ENCODE measurements at places on chromosomes 12 and 14. TPM values are rescaled to one million over a fixed set of nuclear protein-coding genes. Genes with fewer than 3 reads are reported as not detected.

DNA sequence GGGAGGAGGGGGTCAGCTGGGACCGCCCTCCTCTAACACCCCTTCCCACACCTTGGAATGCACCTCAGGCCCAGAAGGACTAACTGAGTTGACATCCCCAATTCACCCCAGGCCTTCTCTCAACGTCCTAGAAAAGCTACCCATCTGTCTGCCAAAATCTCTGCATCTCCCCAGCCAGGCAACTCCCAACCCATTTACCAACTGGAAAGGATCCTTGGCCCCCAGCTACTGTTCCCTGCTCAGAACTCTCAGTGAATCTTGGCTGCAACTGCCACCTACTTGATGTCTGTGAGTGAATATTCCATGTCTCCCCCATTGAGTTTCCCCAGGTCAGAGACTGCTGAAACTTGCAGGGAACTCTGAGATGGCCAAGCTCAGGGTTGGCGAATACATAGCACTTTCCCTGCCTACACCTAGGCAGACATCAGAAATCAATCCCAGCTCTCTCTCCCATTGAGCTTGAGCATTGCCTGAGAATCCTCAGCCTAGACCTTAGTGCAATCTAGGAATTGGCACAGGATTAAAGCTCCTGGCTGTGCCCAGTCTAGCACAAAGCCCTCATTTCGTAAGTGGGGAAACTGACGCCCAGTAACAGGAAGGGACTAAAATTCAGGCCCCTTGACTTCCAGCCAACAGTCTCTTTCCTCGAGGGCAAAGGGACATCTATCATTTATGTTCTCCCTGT is 71.9 kb upstream of the NCOR2 start:
- no peaks in the 10 kb centered on the region for H3K27me3 ChIP-seq
- H3K36me3 ChIP-seq = no peaks in the 10 kb centered on the region
- H3K4me3 ChIP-seq = no peak overlapping the region
- peaks cover 6% of the 10 kb centered on the region for H3K4me1 ChIP-seq
- no peak for DNase-seq
- no peak overlapping the region for H3K27ac ChIP-seq

DNA sequence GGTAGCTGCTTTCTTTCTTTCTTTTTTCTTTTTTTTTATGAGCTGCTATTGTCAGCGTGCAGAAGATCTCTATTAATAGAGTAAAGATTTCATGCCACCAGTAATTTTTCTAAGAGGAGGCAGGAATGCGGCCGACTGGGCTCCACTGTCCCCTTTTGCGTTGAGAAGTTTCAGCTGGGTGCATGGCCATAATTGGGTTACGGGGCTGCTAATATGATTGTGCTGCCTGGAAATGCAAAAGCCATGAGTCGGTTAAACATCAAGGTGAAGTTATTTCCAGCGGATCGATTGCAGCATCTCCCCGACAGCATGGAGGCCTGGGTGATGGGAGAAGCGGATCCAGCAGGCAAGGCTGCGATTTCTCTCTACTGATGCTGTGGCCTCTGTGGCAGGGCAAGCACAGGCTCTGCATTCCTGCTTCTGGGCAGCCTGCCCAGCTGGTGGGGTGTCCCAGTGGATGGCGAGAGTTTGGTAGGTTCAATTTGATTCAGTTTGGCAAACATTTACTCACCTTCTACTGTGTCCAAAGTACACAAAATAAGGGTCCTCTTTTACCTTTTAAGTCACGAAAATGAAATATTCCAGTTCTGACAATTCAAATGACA is 54.4 kb upstream of the PRMT8 start:
- H3K36me3 ChIP-seq = no peaks in the 10 kb centered on the region
- H3K4me3 ChIP-seq = no peak overlapping the region
- H3K27ac ChIP-seq = no peak overlapping the region
- no peaks in the 10 kb centered on the region for H3K27me3 ChIP-seq

DNA sequence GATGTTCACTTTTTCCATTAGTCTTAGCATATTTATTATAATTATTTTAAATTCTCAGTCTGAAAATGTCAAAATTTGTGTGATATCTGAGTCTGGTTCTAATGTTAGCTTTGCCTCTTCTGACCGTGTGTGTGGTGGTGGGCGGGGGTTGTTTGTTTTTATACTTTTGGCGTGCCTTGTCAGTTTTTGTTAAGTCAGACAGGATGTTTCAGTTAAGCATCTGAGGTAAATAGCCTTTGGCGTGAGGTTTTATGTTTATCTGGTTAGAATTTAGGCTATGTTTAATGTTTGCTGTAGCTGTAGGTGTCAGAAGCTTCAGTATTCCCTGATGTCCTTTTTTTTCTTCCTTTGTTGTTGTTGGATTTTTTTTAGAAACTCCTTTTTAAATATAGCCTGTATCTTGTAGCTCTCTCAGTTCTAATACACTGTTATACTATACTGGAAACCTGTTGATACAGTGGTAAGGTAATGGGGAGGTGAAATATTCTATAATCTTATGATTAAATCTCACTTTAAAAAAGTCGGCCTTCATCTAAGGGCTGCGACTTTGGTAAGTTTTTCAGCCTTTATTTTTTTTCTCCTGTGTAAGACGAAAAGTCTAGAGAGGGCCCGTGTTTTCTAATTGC is 111.6 kb downstream of the SCAF11 start:
- H3K4me1 ChIP-seq = peaks cover 5% of the 10 kb centered on the region
- H3K36me3 ChIP-seq = no peaks in the 10 kb centered on the region
- no peak overlapping the region for H3K4me3 ChIP-seq
- H3K27me3 ChIP-seq = no peaks in the 10 kb centered on the region
- DNase-seq = no peak

DNA sequence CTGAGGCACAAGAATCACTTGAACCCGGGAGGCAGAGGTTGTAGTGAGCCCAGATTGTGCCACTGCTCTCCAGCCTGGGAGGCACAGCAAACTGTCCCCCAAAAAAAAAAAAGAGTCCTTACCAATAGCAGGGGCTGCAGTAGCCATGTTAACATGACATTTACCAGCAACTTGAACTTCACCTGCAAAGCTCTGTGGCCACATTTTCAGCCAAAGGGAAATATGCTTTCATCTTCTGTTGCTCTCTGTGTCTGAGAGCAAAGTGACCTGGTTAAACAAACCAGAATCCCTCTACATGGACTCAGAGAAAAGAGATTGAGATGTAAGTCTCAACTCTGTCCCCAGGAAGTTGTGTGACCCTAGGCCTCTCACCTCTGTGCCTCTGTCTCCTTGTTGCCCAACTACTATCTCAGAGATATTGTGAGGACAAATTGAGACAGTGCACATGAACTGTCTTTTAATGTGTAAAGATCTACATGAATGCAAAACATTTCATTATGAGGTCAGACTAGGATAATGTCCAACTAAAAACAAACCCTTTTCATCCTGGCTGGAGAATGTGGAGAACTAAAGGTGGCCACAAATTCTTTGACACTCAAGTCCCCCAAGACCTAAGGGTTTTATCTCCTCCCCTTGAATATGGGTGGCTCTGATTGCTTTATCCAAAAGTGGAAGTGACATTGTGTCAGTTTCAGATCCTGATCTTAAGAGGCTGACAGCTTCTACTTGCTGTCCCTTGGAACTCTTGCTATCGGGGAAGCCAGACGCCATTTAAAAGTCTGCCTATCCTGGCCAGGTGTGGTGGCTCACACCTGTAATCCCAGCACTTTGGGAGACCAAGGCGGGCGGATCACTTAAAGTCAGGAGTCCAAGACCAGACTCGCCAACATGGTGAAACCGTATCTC is 24.7 kb upstream of the P2RX4 start:
- H3K4me1 ChIP-seq = no peaks in the 10 kb centered on the region
- H3K36me3 ChIP-seq = no peaks in the 10 kb centered on the region
- DNase-seq = no peak
- no peak overlapping the region for H3K4me3 ChIP-seq
- no peak overlapping the region for H3K27ac ChIP-seq

DNA sequence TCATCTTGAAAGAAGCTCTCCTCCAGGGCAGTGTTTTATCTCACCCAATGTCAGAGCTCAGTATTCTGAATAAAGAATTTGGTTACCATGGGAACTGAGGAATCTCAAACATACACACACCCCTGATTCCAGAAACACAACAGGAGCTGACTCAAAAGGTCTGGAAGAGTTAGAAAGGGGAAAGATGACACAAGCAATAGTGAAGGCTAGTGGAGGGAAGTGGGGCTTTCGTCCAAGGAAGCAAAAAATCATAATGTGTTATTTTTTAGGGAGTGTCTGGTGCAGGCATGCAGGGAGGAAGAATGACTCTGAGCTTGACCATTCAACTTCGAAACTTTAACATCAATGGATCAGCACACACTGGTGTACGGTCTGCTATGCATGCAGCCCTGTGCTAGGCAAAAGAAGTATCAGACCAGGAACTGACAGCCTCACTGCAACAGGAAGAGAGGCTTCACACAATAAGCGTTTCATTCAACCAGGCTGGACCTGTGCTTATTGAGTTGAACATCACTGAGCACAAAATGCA is 20.3 kb downstream of the HEBP1 start:
- DNase-seq = peak; percentile 69
- no peak overlapping the region for H3K4me3 ChIP-seq
- peaks cover 6% of the 10 kb centered on the region for H3K36me3 ChIP-seq
- H3K4me1 ChIP-seq = no peaks in the 10 kb centered on the region
- H3K27me3 ChIP-seq = no peaks in the 10 kb centered on the region
- no peak overlapping the region for H3K27ac ChIP-seq

Gene LUM
- not detected for total RNA-seq

Gene TPPP2
- total RNA-seq = not detected
